ENCODE measurements at places on chromosomes 4 and X. TPM values are rescaled to one million over a fixed set of nuclear protein-coding genes. Genes with fewer than 3 reads are reported as not detected.

Gene FRMD7
- 0.19 TPM for total RNA-seq

DNA sequence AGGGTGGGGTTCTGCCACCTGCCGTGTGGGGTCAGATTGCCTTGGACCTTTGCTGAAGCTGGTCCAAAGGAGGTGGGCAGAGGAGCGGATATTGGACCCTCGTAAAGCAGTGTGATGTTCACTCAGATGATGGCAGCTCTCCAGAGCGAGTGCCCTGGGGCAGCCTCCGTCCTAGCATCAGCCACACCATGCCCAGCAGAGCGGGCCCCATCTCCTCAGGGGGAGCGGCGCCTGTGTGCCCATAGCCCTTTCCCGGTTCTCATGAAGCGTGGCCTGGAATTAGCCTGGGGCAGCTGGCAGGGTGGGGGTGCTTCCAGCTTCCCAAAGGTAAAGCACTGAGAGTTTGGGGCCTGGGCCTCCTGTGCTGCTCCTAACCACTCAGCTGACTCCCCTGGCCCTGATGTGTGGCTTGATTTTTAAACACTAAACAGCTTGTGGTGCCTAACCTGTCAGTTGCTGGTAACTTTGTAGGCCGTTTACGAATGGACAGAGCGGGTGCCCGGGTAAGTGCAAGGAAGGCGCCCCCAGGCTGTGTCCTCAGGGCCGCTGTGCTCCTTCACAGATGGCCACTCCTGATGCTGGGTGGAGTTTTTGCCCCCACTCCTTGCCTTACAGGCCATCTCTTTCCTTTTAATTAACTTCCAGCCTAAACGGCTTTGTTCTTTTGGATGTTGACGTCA, 36.0 kb downstream of the NOP14 start:
- no peak overlapping the region for H3K4me3 ChIP-seq
- H3K27ac ChIP-seq = no peak overlapping the region
- no peaks in the 10 kb centered on the region for H3K27me3 ChIP-seq
- H3K4me1 ChIP-seq = peaks cover 17% of the 10 kb centered on the region
- DNase-seq = no peak

Gene HTRA3
- 1.7 TPM for total RNA-seq

GRCh38 chr4:150547154-150547838, 34.7 kb upstream of the MAB21L2 start:
- no peaks in the 10 kb centered on the region for H3K27me3 ChIP-seq
- H3K27ac ChIP-seq = no peak overlapping the region
- no peak for DNase-seq
- H3K4me3 ChIP-seq = no peak overlapping the region
- no peaks in the 10 kb centered on the region for H3K36me3 ChIP-seq

DNA sequence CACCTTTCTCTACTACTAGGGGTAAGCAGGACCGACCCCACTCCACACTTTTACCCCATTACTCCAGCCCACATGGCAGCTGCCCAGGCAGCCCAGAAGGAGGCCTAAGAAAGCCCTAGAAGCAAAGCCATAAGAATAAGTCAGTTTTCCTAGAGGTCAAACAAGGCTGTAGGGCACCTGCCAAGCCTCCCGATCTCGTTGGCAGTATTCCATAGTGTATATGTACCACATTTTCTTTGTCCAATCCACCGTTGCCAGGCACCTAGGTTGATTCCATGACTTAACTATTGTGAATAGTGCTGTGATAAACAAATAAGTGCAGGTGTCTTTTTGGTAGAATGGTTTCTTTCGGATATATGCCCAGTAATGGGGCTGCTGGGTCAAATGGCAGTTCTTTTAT, 54.2 kb downstream of the RHOXF2B start:
- DNase-seq = no peak
- no peak overlapping the region for H3K27ac ChIP-seq
- no peaks in the 10 kb centered on the region for H3K4me1 ChIP-seq
- no peak overlapping the region for H3K4me3 ChIP-seq

Gene NIPAL1
- total RNA-seq = 6.9 TPM

Gene PPP2R2C
- 0.82 TPM for total RNA-seq

GRCh38 chrX:71617742-71618141, 569 bp downstream of the CXCR3 start:
- no peaks in the 10 kb centered on the region for H3K4me1 ChIP-seq
- no peaks in the 10 kb centered on the region for H3K27me3 ChIP-seq
- H3K4me3 ChIP-seq = no peak overlapping the region
- no peaks in the 10 kb centered on the region for H3K36me3 ChIP-seq

Gene NLGN4X
- total RNA-seq = 5.6 TPM
